ENCODE measurements at places on chromosomes 1 and 21.

DNA sequence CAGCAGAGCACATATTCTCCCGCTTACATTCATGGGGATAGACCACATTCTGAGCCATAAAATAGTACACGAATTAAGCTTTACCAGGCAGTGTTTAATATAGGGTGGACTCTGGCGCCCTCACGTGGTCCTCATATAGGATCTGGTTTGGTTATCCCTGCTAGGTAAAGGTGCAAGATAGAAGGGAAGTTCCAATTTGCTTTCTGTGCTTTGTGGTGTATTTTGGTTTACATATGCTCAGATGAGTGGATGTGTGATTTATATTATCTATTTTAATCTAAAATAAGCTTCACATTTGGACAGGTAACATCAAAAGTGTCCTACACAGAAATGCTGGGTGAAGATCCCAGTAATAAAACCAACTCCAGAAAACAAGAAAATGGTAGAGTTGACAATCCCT is 3.6 kb downstream of the CR1 start:
- peak; percentile 34 for DNase-seq

GRCh38 chr1:99675292-99675691 is 29.4 kb downstream of the PALMD start:
- DNase-seq, result no peak

DNA sequence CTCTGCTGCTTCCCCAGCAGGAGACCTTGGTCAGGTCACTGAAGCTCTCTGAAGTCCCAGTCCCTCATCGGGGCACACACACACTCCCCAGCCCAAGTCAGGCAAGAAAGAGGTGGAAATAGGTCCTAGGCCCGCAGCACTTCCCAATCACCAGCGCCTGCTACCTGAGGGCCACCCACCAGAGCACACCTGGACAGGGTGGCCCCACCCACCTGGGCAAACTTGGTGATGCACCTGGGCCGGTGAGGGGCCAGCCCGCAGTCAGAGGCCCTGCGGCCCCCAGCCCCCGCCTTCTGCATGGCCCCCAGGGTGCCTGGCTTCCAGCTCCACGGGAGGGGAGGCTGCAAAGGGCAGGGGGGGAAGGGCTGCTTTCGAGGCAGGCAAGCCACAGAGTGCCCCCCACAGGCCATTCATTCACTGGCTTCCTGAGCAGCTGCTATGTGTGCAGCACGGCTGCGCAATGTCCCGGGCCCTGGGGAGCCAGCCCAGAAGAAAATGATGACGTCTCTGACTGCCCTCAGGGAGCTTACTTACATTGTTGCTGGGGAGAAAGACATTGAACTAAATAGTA is 4.7 kb downstream of the SH2D5 start:
- no peak for DNase-seq

DNA sequence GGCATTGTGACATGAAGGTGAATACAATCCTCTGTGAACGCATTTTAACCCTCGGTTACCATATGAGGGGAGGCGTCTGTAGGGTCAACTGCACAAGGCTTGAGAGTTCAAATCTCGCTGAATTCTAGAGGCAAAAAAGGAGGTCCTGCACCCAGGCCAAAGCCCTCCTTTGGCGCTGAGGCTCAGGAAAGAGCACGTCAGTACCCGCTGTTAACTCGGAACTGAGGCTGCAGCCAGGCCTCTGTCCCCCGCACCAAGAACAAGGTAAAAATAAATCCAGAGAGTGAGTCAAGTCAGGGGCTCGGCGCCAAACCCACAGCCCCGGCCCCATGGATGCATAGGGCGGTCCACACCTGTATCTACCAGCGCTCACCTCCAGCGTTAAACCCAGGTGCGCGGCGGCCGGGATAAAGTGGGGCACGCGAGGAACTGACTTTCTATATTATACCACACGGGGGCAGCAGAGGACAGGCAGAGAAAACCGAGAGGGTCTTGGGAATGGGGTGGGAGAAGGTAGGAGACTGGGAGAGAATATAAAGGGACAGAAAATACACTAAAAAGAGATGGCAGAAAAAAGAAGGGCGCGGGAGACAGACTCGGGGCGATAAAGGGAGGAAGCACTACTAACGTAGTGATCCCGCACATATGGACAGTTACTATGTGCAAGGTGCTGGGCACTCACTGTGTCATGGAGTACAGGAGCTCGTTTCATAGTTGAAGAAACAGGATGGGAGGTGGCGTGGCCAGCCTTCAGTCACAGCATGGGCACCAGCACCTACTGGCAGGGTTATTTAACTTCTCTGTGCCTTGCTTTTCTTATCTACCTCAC is 54.9 kb downstream of the DMRTA2 start:
- no peak for DNase-seq

GRCh38 chr1:54781023-54781723 is 16.9 kb upstream of the PARS2 start:
- no peak for DNase-seq

- no peak for DNase-seq
These were observed 39.8 kb downstream of the RGS13 start for GRCh38 chr1:192675716-192676115.

Measured in C1 segment of cervical spinal cord (tissue), 14 donors.